Kidney (tissue), 22 donors: ENCODE measurements at places on chromosomes 7 and 10.

DNA sequence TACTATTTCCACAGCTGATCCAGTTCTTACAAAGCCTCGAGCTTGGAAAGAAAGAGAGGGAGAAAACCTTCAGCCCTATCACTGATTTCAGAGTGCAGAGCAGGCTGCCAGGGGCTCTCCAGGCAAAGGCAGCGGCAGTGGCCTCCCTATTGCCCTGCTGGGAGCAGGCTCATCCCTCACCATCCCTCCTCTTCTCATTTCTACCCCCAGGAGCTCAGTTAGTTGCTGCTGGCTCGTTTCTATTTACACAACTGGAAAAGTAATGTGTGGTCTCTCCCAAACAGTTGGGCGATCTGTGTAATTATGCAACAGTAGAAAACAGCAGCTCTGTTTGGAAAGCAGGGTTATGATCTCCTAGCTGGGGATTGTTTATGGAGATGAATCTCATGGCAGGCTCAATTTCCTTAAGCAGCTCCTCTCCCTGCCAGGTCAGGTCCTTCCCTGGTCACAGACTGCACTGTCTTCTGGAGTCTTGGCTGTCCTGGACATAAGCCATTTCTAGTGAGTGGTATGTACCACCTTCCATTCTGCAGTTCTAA lies 28.7 kb upstream of the TNS3 start:
- DNase-seq, result no peak

- no peak for DNase-seq
Measured at GRCh38 chr10:53675177-53675576, 902.6 kb upstream of the MBL2 start.

GRCh38 chr7:100413346-100413745 lies 15.2 kb downstream of the ZCWPW1 start:
- DNase-seq, result no peak

GRCh38 chr7:45654341-45654740 lies 80.2 kb downstream of the ADCY1 start:
- no peak for DNase-seq

GRCh38 chr10:88457660-88458059 lies 125.5 kb downstream of the RNLS start:
- DNase-seq, result no peak

GRCh38 chr7:118076564-118076963 lies 107.4 kb upstream of the LSM8 start:
- no peak for DNase-seq

- no peak for DNase-seq
Measured at GRCh38 chr10:114521255-114521654, 117.0 kb upstream of the AFAP1L2 start.

GRCh38 chr10:114068054-114068707 lies 24.5 kb downstream of the ADRB1 start:
- no peak for DNase-seq

DNA sequence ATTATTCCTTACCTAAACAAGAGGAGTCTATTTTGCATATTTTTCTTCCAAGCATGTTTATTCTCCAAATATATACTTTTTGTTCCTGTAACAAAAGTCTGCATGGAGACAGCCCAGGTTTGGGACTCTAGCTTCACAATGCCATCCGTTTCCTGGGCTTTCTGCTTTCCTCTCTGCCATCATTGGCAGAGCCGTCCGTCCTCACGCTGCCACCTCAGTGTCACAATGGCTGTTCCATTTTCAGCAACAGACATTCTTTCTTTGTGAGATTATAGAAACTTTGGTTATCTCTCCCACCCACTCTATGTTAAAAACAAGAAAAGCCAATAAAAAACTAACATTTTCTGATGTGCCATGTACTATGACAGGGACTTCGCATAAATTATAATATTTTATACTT lies 825.2 kb downstream of the REEP3 start:
- DNase-seq, result no peak

DNA sequence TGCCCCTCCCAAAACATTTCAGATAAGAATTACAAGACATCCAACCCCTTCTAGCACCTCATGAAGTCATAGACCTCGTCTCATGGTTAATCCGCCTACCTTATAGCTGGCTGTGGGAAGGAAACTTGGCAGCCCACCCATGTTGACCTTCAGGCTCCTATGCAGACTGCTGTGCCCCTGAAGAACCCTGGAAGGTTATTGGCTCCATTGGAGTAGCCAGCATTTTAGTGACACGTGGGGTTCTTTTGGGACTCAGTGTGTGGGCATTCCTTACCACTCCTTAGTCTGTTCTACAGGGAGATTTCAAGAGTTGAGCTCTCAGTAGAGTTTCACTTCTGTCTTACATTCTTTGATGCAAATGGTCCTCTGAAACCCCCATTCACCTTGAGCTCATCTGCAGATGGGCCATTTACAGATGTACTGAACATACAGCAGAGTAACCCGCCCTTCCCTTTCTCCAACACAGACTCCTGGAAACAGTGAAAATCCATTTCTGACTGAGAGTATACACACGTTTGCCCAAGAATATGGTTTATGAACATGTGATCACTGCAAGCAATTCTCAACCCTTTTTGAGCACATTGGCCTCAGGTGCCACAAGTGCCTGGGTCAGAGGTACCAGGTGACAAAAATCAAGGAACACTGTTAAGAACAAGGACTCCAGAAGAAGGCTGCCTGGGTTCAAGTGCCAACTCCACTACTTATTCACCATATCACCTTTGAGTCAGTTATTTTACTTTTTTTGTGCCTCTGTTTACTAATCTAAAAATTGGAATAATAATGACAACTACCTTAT lies 54.0 kb upstream of the HECW1 start:
- no peak for DNase-seq

DNA sequence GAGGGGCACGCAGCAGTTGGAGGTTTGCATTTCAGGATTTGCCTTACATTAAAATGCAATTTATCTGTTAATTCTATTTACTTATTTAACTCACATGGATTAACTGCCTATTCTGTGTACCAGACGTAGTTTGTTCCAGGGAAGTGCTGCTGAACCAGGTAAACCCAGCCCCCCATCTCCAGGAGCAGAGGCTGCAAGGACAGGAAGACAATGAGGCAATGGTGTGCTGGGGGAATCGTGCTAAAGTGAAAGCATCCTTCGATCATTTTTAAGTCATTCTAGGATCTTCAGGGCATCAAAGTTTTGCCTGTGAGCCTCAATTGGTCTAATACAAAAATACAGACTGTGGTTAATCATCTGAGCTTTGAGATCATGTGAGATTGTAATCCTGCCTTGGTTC lies 166.4 kb downstream of the DNAJB6 start:
- no peak for DNase-seq

DNA sequence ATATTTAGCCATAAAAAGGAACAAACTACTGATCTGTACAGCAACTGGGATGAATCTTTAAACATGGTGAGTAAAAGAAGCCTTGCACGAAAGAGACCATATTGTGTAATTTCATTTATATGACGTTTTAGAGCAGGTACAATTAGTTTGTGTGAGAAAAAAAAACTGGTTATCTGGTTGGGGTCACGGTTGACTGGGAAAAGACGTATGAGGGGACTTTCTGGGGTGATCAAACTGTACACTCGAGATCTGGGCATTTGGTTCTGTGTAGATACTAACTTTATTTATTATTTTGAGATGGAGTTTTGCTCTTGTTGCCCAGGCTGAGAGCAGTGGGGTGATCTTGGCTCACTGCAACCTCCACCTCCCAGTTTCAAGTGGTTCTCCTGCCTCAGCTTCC lies 4.2 kb downstream of the PRKRIP1 start:
- no peak for DNase-seq

DNA sequence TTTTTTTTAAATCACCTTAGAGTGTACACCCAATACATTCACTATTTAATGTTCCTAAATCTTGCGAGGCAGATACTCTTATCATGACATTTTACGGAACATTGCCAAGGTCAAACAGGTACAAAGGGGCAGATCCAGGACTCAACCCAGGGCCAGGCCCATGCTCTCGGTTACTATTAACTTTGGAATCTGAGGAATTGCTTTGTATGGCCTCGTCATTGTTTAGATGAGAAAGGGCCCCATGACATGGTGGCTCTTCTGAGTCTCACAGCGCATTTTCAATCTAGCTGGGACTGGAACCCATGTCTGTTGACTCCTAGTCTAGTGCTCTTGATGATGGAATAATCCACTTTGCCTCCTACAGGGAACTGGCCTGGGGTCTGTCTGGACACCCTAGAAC lies 59.1 kb downstream of the GATA3 start:
- DNase-seq, result no peak

DNA sequence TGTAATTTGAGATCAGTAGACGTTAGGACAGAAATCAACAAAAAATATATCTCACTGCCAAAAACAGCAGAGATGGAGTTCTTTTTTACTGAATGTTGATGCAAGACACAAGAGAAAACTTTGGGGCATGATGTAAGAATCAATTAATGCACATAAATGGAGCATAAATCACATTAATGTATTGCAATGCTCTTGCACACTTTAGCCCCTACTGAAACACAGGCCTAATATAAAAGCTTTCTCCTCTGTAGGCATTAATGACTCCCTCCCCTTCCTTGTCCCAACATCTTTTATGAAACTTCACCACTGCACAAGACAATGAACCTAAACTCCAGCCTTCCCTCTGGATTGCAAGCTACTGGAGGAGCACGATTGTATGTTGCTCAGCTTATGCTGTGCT lies 58.8 kb downstream of the CACNA2D1 start:
- DNase-seq, result no peak

- no peak for DNase-seq
Measured at GRCh38 chr10:86313621-86314041, 53.0 kb downstream of the GRID1 start.

DNA sequence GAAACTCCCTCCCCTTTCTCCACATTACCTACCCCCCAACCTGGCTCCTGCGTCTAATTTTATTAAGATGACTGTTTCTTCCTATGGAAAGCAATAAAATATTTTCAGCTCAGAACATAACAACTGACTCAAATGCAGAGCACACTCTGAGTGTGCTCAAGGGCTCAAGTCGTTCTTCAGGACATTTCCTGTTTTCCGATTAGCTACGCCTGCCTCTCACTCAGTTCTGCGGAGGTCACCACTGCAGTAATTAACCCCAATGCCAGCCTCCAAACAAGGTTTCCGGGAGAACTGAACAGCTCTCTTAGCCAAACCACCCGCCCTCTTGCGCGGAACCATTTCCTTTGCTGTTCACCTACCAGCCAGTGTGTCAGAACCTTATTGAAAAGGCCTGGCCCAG lies 19.3 kb downstream of the MYOF start:
- DNase-seq, result peak; percentile 60

DNA sequence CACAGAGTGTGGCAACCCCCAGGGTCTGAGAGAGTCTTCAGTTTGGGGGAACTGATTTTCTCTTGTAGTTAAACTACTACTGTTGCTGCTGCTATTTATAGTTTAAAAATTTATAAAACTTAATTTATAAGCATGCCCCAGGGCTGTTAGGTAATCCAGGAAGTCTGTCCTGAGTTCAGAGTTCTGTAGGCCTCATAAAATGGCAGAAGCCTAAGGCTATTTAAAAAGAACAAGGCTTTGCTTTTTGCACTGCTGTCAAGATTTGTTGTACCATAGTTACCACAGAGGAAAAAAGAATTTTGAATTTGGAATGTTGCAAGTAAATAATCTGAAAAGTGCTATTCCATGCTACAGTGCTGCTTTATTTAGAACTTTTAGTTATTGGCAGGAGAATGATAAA lies 66.1 kb downstream of the AGK start:
- peak; percentile 8 for DNase-seq

GRCh38 chr7:102859084-102859798 lies 53.6 kb upstream of the LRRC17 start:
- no peak for DNase-seq

- DNase-seq, result no peak
Measured at GRCh38 chr10:8990280-8990987, 935.9 kb downstream of the GATA3 start.

DNA sequence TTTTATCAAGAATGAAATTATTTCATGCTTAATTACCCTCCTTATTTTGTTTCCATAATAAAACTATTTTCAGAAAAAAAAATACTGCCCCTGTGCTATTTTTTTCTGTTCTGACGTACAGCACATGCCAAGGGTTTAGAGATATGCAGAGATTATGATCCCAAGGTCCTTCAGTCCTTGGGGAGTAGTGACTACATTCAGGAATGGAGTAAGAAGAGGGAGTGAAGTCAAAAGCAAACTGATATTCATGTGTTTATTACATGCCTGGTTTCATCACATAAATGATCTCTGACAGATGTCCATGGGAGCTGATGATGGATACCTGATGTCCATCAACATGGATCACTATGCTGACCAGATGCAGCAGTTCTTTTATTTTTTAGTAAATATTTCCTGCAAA lies 17.2 kb downstream of the AKAP9 start:
- no peak for DNase-seq

DNA sequence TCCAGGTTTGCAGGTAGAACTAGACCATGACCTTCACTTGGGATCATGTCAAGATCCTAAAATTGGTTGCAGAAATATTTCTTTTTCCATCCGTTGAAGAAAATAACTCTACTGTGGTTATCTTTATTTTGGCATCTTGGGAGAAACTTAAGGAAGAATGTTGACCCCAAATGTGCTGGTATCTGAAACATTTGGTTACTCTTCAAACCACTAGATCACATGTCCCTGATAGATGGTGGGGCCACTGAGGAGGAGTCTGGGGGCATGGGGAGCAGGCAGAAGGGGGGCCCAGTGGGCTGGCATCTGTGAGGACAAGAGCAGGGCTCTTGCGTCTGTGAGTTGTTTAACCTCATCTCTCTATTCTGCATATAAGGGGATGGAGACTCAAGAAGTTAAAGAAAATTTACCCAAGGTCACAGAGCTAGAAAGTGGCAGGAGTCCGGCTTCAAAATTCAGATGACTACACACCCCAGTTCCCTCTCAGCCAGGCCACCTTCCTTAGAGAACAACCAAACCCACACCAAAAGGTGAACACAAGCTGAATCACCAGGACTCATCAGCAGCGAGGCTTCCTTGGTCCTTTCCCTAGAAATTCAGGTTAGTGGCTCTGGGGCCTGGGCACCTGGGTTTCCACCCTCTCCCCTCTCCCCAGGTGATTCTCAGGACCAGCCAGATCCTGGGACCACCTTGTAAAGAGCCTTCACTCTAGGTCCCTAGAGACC lies 40.6 kb upstream of the SRGN start:
- no peak for DNase-seq

GRCh38 chr7:130974794-130975193 lies 240.8 kb upstream of the KLF14 start:
- no peak for DNase-seq

- no peak for DNase-seq
Measured at GRCh38 chr10:43790147-43790546, 141.5 kb upstream of the ZNF32 start.

- DNase-seq, result no peak
Measured at GRCh38 chr7:148045521-148045920, 545.0 kb upstream of the C7orf33 start.

DNA sequence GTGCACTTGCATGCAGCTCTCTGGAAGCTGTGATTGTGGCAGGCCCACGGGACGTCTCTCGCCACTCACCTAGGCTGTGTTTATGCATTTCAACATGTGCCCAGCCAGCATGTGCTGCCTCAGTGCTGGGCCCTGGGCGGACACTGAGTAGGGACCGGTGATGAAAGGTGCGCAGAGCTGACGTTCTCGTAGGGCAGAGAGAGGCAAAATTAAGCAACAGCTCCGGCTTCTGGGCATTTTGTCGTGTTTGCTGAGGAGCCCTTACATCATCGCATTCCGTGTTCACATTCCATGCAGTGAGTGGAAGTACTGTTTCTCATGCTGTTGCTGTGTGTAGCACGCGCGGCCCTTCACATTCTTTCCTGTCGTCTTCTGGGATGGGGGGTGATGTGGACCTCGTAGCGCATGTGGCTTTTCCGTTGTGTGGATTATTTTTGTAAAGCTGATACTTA lies 50.5 kb downstream of the PRF1 start:
- peak; percentile 69 for DNase-seq
